ENCODE measurements at places on chromosomes 2 and 18.

DNA sequence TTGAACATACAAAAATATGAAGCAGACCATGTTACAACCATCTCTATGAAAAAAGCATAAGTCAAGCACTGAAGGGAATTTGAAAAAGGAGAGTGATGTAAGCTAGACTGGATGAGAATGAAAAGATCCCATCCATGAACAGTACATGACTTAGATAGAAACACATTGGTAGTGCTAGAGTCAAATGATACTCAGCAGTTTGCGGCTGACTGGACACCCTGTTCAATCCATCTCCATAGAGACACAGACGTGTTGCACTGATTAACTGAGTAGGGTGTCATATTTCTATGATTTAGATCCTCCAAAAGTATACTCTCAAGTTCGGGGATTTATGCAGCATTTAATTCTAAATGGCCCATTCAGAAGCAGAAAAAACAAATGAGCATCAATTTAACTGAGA lies 674.3 kb upstream of the NRXN1 start:
- DNase-seq = no peak

DNA sequence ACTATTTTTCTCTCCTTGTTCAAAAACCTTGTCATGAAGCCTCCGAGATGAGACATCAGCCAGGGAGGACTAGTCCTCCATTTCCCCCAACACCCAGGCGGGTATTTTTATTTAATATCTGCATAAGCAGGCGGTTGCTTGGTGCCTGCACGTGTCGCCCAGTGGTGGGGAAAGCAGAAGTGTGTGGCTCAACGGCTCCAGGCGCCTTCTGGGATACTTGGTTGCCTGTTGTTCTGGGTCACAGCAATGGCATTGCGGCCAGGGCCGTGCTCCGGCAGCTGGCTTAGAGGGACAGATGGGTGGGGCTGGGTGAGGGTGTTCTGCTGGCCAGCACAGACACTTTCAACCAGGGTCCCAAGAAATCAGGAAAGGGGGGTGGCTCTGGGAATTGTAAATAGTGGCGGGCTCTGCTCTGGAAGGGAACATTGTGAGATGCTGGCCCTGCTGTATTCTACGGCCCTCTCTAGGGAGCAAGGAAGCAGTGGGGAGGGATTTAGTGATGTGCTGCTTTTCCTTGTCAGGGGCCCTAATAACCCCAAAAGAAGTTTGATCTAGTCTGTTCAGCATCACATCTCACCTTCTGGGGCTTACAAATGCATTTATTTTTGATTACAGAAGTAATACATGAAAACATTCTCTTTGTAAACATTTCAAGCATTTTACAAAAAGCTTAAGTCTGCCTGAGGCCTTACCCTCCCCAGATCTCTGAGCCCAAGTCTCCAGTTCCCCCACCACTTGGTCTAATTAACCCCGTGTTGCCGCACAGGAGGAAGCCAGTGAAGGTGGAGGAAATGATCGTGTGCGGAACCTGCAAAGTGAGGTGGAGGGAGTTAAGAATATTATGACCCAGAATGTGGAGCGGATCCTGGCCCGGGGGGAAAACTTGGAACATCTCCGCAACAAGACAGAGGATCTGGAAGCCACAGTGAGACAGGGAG lies 1.1 kb downstream of the VAMP8 start:
- DNase-seq = no peak

- DNase-seq = no peak
These were observed 134.2 kb upstream of the HS6ST1 start for GRCh38 chr2:128452536-128453530.

DNA sequence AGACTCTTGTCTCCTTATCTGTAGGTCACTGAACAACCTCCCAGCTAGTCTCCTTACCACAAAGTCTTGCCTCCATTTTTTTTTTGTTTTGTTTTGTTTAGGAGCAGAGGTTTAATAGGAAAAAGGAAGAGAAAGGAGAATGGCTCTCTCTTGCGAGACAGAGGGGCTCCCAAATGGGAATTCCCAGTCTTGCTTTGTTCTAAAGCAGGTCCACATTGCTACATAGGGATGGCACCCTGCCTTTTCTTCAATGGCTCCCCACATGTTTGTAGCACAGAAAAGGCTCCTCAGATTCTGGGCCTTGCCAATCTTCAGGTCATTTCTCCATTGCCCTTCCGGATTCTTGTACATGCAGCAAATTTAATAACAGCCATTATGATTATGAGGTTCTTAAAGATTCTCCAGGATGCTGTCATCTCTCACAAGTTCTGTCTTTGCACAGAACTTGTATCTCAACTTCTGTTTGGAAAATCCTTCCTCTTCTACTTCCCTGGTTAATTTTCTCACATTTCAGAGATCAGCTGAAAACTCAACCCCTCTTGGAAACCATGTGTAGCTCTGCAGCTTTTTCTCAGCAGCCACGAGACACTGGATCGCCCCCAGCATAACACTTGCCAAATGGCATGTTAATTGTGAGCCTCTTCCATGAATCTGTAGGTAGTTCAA lies 23.6 kb downstream of the IL1F10 start:
- no peak for DNase-seq

- DNase-seq = no peak
These were observed 44.2 kb downstream of the CEP192 start for GRCh38 chr18:13035249-13035914.

DNA sequence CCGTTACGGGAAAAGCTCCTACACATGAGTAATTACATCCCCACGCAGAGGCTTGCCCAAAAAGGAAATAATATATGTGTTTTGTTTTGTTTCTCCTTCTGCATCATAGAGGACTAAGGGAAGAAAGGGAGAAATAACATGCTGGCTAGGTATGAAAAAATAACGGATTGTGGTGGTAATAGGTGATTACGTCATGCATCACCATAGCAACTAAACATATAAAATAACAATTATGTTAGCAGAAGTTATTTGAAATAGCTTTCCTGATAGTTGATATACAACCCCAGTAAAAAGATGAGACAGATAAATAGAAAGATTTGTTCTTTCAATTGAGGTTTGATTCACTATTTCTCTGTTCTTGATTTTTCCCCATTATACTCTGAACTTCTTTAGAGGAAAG lies 518.0 kb downstream of the ZNF516 start:
- no peak for DNase-seq

DNA sequence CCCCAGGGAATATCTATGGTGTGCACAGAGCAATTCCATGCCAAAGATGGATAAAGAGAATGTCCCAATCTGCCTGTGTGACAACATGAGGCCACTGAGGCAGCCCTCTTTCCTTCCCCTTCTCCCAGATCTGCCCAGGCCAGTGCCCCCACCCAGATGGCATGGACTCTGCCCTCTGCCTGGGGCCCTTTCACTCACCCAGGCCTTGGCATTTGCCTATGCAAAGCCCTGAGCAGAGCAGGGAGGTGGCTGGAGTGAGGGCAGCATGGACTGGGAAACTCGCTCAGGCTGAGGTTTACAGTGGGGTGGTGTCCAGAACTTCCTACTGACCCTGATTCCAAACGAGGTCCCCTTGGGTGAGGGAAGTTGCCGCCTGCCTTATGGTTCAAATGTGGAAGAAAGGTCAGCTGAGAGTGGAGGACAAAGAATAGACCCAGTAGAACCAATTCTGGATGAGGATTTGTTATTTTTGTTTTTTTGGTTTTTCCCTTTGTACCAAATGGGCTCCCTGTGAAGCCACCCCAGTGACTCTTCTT lies 8.9 kb downstream of the SH2D6 start:
- DNase-seq = no peak

GRCh38 chr2:224162122-224162521 lies 123.0 kb upstream of the SERPINE2 start:
- DNase-seq = no peak

- DNase-seq = no peak
These were observed 283.2 kb downstream of the INSIG2 start for GRCh38 chr2:118371515-118371914.

DNA sequence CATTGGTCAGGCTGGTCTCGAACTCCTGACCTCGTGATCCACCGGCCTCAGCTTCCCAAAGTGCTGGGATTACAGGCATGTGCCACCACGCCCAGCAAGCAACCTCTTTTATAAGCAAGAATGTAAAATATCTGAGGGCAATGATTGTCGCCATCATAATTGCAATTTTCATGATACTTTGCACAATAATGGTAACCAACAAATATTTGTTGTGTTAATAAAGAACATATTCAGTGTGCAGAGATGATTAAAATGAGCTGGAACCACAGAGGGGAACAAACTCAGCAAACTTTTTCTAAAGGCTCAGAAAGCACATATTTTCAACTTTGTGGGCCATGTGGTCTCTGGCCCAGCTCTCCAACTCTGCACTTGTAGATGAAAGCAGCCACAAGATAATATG lies 115.2 kb upstream of the SIX2 start:
- DNase-seq = no peak

- DNase-seq = no peak
These were observed 185.8 kb downstream of the FBXO15 start for GRCh38 chr18:73961804-73962203.

DNA sequence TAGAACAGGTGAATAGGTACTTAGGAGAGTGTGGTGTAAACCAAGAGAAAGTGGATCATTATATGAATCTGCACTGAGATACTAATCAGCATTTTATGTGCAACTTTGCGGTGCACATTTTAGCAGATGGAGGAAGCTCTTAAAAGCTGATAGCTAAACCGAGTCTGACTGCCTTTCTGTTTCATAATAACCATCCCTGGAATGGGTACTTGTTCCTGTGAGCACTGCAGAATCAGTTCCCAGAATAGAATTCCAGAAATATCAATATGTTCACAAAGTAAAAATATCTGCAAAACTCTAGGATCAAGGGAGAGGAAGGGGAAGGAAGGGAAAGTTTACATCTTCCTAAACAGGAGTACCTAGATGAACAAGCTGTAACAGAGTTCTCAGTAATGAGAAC lies 432.2 kb upstream of the HNRNPA3 start:
- DNase-seq = no peak

GRCh38 chr2:16149349-16150243 lies 209.2 kb downstream of the MYCN start:
- DNase-seq = no peak

- DNase-seq = no peak
These were observed 97.2 kb downstream of the ACOXL start for GRCh38 chr2:110829413-110830146.

DNA sequence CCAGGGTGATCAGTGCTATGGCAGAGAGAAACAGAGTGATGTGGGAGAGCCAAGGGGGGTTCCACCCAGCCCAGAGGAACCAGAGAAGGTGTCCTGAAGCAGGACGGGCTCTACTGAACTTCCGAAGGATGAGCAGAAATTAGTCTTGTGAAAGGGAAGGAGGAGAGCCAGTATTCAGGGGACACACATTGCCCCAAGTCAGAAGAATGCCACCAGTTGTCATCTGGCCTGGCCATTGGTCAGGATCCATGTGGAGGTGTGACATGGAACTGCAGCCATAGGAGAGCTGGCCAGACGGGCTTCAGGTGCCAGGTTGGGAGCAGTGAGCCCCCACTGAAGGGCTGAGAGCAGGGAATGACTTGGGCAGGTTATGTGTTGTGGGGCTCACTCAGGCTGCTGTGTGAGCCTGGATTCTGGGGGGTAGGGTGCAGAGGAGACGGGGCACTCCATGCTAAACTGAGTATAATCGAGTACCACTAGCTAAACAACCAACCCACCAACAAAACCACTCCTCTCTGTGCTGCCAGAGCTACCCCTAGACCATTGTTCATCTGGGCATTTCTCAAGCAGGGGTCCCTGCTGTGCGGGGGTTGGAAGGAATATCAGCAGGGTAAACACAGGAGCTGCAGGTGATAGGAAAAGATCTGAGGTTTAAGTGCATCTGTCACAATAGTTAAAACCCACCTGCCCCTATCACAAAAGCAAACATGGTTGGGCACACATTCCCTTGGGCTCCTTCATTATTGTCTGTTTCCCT lies 25.3 kb downstream of the MARCO start:
- no peak for DNase-seq

DNA sequence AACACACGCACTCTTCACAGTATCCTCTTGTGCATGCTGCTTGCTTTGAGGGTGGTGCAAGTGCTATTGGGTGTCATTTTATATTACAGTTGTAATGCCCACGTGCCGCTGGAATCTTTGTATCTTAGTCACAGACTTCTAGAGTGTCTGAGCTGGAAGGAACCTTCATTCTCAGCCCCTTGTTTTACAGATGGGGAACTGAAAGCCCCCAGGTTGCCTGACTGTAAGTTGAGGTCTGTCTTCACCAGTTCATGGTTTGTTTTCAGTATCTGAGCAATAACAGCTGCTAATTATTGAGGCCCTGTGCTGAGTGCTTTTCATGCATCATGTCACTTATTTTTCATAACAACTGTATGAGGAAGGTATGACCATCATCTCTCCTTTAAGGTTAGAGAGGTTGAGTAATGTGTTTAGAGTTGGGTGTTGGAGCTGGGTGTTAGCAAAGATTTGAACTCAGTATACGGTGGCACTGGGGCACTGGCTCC lies 77.0 kb downstream of the PRKCE start:
- no peak for DNase-seq

DNA sequence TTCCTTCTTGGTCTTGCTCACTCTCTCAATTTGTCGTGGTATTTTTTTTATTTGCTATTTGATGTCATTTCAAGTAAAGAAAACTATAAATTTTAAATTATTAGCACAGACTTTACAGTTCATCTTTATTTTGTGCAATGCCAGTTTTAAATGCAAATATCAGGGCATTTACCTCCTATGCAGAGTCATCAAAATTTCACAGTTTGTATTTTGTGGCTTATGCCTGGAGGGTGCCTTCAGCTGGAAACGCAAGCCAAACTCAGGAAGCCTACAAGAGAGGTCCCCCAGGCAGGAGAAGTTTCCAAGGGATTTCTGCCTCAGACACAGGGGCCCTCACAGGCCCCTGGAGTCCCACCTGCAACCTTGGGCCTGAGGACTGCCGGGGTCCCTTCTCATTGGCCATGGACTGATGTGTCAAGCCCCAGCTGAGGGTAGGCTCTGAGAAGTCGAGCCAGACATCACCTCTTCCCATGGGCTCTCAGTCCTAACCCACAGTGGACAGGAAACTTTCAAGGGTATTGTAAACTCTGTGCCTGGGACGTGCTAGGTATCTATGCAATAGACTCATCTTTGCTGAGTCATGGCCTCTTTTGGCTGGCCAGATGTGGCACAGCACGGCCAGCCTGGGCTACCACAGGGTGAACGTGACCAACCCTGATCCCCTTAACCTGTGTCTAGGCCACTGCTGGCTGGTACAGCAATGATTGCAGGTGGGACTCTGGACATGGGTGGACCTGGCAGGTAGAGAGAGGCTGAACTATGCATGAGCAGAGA lies 236.5 kb downstream of the CELF4 start:
- DNase-seq = no peak

- no peak for DNase-seq
These were observed 388.9 kb downstream of the SETBP1 start for GRCh38 chr18:45069546-45069945.

GRCh38 chr2:172578860-172579512 lies 23.1 kb downstream of the PDK1 start:
- DNase-seq = no peak
